ENCODE measurements at places on chromosomes 16 and 17.

- DNase-seq, result no peak
These were observed 285.2 kb downstream of the SEC14L1 start for GRCh38 chr17:77425791-77426641.

DNA sequence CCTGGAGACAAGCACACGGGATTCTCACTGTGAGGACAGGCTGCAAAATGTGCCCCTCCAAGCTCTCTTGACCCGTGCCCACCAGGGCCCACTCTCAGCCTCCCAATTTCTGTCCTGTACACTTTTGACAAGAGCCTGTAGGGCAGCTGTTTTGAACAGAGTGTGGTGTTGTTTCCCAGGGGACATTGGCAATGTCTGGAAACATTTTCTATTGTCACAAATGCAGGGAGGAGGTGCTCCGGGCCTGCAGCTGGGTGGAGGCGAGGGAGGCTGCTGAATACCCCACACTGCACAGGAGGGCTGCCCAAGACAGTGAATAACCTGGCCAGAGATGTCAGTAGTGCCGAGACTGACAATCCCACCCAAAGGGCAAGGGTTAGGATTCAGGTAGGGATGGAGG, 10.5 kb downstream of the CEP295NL start:
- DNase-seq, result no peak

- DNase-seq, result no peak
These were observed 1.5 kb upstream of the SPAG7 start for GRCh38 chr17:4969047-4969550.

GRCh38 chr16:23223368-23223767, 40.8 kb downstream of the SCNN1G start:
- DNase-seq, result no peak

- DNase-seq, result no peak
These were observed 221.1 kb downstream of the FTO start for GRCh38 chr16:53925107-53925410.

DNA sequence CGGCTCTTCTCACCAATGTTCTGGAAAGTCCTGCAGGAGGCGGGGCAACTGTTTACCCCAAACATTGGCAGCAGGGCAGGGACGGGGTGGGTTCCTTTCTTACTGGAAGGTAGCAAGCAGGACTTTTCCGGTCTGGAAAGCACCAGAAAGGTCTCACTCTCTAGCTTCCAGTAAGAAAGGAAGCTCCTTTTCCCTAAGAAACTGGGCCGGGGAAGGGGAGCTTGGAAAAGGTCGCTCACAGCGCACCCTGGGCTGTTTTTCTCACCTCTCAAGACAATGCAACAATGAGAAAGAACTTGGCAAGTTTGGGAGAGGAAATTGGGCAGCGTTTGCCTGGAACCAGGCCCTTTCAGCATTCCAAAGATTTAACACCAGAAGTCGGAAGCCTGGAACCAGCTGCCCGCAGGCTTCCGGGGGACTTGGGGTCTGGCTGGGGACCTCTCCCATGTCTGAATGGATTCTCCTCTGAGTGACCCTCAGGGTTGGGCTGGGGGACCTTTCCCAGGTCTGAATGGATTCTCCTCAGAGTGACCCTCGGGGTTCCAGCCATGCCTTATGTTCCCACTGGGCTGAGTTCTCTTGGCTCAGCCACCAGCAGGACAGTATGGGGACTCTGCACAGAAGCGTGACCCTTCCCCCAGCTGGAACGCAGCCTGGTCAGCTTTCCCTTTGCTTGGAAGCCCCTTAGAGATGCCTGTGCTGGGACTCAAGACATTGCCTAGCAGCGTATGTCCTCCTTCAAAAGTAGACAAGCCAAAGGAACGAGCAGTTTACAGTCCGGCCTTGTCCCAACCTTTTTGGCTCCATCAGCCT, 166.5 kb upstream of the PLCG2 start:
- DNase-seq, result no peak

- no peak for DNase-seq
These were observed 15.9 kb downstream of the SOX9 start for GRCh38 chr17:72136692-72137091.

GRCh38 chr17:41329279-41329948, 13.9 kb upstream of the KRTAP17-1 start:
- peak; percentile 26 for DNase-seq

- DNase-seq, result no peak
These were observed 44.9 kb downstream of the ARHGAP27 start for GRCh38 chr17:45387739-45388138.

GRCh38 chr17:50721194-50722010, 2.0 kb downstream of the LUC7L3 start:
- DNase-seq, result no peak

- DNase-seq, result no peak
These were observed 42.4 kb upstream of the HOXB13 start for GRCh38 chr17:48770954-48771353.

GRCh38 chr16:4923853-4924252, 13.1 kb downstream of the PPL start:
- DNase-seq, result no peak

- no peak for DNase-seq
These were observed 9.6 kb upstream of the SHISA9 start for GRCh38 chr16:12891836-12892235.

DNA sequence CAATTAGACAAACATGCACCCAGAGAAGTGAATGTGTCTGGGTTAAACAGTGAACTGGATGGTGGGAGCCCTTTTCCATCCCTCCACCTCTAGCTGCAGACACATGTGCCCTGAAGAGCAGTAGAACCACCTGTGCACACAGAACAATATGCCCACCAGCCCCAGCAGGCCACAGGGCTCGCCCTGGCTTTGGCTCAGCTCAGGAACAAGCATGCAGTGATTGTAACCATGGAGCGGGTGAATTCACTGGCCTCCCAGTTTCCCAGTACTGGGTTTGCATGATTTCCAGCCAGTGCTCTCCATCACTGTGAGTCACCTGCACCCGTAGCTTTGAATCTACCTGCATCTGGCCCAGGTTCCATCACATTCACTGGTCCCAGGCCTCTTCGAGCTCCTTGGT, 5.2 kb downstream of the GPR179 start:
- DNase-seq, result no peak
